ENCODE measurements at places on chromosomes 6 and 20.

DNA sequence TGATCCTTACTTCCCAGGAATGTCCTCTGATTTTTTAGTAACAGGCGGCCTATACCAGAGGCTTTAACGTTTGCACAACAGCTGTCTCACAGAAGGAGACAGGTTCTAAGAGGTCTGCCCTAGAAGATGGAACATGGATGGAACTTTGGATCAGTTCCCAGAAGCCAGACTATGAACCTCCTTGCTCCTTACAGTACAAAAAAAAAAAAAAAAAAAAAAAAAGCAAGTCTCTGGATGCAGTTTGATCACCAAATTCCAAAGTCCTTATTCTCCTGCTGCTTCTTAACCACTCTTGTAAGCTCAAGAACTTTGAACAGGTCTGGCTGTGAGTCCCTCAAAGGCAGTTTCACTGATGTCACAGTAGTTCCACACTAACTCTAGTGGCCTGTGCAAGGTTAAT, 2.0 kb upstream of the TRMT11 start:
- DNase-seq = no peak

DNA sequence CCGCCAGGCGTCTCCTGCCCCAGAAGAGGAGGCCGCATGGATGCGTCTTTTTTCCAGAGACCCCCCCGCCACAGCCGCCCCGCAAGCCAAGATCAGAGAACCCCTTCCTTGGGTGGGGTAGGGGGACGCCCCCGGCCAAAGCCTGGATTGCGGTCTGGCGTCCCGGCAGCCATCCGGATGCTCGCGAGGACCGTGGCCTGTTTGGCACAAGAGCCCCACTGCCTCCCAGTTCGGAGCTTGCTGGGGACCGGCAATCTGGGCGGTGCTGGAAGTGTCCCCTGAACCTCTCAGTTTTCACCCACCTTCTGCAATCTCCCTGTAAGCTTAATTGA, 924 bp downstream of the FAM162B start:
- DNase-seq = no peak

DNA sequence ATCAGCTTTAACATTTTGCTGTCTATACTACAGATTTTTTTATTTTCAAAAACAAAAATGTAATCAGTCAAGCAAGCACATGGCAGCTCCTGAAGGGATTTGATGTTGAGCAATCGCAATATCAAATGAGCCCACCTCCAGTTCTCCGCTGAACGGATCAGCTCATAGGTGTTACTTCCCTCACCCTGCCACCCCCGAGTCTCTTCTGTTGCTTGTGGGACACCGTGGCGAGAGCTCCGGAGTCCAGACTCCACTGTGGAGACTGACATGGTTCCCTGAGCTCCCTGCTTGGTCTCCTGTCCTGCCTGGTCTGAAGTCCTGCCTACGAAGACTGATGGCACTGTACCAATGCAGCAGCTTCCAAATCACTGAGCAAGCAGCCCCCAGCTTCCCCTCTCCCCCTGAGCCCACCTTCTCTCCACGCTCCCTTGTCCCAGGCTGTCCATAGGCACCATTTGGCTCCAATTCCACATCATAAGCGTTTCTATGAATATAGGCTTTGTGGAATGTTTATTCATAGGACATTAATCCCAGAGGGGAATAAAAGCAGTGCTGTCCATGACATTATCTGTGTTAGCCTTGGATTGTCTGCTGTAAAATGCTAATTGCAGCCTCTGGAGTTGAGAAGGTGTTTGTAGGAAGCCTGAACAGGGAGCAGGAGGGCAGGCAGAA, 162.2 kb downstream of the LY86 start:
- no peak for DNase-seq

- no peak for DNase-seq
These were observed 5.7 kb upstream of the LAMP5 start for GRCh38 chr20:9508696-9509178.

DNA sequence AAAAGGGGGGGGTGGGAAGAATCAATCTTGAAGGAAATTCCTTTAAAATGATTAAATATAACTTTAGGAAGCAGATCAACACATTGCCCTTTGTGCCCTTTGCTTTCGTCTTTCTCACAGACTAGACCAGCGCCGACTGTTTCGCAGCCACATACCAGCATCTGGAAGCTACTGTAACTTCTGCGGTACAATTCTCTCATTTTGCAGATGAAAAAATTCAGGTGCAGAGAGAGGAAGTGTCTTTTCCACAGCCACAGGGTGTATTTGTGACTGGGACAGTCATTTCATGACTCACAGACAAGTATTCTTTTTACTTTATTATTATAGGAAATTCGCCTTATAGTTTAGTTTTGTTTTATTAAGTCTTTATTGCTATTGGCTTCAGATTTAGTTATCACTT, 84.2 kb downstream of the UST start:
- no peak for DNase-seq

DNA sequence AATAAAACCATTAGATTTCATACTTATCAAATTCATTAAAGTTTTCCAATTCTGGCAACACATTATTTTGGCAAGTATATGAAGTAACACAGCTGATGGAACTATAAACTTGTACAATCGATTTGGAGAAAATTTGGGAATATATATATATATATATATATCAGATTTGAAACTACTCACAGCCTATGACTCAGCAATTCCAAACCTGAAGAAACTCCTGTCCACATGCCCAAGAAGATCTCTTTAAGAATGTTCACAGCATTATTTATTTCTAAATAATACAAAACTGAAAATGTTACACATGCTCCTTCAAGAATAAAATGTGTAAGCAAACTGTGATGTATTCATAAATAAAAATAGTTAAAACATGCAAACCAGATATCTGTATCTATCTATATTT, 270.1 kb downstream of the TFAP2A start:
- DNase-seq = no peak

DNA sequence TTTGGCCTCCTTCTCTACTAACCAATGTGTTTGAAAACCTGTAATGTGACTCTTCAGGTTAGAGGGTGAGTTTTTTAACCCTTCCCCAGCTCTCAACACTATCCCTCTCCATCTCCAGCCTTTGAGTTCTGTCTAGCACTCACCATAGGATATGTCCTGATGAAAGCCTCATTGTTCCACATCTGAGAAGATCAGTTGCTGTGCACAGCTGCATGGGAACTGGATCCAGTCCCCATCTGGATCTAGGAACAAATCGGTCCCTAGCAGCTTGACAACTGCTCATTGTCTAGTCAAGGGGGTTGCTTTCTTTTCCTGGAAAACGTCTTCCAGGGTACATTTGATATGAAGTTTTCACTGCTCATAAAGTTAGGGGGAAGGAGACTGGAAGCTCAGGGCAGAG, 45.4 kb upstream of the AGPAT4 start:
- DNase-seq = no peak

Measured in stimulated activated CD8-positive, alpha-beta memory T cell treated with anti-CD3 and anti-CD28 coated beads, Interleukin-2, amount 100 ng/mL, for 1 hour (primary cell).